H7 (cell line): ENCODE measurements at places on chromosomes 16 and 17. TPM values are rescaled to one million over a fixed set of nuclear protein-coding genes. Genes with fewer than 3 reads are reported as not detected.
A peak's percentile ranks its signal among the peaks of the same experiment; 100 is the strongest.

GRCh38 chr16:20866145-20866772 lies 33.9 kb downstream of the DCUN1D3 start:
- DNase-seq = peak; percentile 47

DNA sequence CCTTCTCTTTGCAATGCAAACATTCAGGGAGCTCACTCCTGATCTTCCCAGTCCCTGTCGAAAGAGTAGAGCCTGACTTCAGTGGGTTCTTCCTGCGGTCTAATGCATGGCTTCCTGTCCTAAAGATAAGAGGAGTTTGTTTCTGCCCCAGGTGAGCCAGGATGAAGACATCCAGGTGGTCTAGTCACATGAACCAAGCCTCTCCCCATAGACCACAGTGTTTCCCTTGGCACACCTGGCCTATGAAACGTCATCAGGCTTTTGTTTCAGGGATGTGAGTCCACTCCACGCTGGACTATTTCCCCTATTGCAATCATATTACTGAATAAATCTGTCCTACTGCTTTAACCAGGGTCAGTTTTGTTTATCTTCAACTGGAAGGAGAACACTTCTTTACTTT lies 21.1 kb downstream of the CES1 start:
- no peak for DNase-seq

The NEK8 gene
- 10.9 and 12.5 TPM in 2 replicates for total RNA-seq

DNA sequence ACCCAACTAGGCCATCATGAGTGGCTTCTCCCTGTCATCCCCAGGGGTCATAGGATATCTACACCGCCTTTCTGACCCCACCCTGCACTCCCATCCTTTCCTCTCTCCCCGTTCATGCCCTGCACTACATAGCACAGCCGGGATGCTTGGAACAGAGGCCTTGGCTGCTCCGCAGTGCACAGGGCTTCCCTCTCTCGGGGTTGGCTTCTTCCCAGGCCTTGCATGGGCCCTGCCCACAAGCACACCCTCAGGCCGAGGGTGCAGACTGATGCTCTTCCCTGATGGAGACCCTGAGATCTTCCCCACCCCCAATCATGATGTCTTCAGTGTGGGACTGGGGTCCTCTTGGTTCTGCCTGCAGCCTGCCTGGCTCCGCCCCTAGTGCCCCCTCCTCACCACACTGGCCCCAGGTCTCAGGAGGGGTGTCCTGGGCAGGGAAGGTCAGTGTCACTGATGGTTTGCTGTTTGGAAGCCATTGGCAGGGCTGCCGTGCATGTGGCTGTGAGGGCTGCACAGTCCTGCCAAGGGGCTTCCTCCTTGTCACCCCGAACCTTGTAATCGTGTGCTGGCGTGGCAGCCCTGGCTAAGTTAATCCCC lies 14.3 kb upstream of the NAGLU start:
- DNase-seq = no peak

- DNase-seq = no peak
Measured at GRCh38 chr17:43545383-43545632, 832 bp downstream of the ETV4 start.

DNA sequence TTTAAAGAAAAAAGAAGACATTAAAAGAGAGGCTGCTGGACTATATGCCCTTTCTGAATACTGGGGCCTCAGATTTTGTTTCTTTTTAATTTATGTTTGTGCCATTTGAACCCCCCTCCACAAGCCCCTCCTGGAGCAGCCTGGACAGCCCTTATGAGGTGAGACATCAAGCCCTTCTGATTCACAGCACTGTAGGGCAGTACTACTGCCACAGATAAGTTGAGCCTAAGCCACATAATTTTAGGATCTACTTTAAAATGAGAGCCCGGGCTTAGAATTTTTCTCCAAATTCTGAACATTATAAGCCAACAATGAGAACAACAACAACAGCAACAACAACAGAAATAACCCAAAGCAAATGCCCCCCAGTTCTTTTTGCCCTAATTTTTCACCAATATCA lies 256.9 kb upstream of the SALL1 start:
- no peak for DNase-seq

DNA sequence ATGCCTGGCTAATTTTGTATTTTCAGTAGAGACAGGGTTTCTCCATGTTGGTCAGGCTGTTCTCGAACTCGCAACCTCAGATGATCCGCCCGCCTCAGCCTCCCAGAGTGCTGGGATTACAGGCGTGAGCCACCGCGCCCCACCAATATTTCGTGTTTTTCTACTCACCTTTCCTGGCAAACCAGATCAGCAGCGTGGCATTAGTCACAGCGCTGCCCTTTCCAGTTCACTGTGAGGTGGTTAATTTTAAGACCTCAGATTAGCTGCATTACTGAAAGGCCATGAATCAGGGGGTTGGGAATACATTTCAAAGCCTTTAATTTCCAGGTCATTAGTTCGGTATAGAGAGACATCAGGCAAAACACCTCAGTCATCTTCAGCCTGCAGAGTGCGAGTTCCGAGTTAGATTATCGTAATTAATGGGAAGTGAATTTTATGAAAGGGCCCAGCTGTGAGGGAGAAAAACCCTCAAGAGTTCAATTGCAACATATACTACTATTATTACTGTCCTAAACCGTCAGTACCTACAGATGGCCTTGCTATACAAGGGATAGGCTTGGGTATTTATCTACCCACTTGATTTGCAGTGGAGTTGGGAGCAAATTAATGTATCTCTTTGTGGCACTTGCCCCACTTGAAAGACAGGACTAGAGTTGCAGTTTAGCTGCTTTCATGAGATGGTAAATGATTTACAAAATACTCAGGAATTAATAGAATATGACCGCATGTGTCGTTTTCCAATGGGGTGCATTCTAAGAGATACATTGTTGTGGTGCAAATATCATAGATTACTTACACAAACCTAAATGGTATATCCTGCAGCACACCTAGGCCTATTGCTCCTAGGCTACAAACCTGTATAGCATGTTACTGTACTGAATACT lies 2.1 kb upstream of the USP32 start:
- no peak for DNase-seq
